ENCODE measurements at places on chromosomes 12 and 14.

DNA sequence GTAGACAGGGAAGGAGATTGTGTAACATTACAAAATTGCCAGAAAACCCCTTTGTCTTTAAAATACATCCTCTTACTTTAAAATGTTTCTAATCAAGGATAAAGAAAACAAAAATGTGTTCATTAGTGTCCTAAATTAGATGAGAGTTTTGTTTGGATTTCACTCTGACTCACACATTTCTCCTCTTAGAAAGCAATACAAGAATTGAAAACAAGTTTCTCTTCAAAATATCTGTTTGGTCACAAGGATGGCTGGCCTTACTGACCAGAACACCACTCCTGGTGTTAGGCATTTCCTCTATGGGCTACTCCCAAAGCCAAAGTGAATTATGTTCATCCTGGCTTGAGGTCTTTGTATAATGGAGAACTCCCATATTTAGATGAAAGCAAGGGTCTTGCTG is 6.4 kb downstream of the GUCY2C start:
- DNase-seq, result no peak

- DNase-seq, result no peak
Observed at GRCh38 chr12:47155457-47156166, 75.9 kb upstream of the AMIGO2 start.

GRCh38 chr12:5170844-5171243 is 127.2 kb downstream of the KCNA5 start:
- no peak for DNase-seq

- no peak for DNase-seq
Observed at GRCh38 chr14:96039633-96040311, 610 bp downstream of the C14orf132 start.

GRCh38 chr14:53896726-53897125 is 59.9 kb downstream of the BMP4 start:
- no peak for DNase-seq

DNA sequence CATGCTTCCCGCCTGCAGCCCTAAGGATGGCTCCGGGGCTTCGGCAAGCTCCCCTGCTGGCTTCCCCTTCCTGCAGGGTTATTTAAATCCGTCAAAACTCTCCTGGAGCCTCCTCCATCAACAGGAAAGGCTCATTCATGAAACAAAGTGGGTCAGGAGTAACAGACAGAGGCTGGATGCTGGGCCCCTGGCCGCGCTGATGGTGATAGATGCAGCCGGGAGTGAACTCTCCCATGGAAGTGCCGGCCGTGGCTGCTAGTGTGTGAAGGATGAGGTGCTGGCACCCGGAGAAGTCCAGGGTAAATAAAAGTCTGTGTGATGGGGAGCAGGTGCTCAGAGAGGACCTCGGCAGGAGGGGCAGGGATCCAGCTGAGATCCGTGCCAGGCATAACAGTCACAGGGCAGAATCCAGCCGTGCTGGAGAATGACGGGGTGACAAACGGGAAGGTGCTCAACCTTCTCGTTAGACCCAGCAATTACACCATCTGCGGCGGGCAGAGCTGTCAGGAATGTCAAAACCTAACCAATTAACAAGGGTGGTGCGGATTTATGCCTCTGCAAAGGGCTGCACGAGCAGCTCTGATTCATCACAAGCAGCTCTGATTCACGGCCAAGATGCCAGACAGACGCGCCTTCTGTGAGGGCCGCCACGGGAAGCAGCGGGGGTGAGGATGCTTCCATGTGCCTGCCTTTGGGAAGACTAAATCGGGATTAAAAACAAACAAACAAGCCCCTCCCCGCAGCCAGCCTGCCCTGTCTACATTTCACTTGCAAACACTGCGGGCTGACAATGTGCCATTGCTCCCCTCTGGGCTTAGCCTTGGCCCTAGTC is 55.6 kb downstream of the SYNE3 start:
- peak; percentile 97 for DNase-seq

- no peak for DNase-seq
Observed at GRCh38 chr12:45834809-45835208, 105.3 kb downstream of the ARID2 start.

DNA sequence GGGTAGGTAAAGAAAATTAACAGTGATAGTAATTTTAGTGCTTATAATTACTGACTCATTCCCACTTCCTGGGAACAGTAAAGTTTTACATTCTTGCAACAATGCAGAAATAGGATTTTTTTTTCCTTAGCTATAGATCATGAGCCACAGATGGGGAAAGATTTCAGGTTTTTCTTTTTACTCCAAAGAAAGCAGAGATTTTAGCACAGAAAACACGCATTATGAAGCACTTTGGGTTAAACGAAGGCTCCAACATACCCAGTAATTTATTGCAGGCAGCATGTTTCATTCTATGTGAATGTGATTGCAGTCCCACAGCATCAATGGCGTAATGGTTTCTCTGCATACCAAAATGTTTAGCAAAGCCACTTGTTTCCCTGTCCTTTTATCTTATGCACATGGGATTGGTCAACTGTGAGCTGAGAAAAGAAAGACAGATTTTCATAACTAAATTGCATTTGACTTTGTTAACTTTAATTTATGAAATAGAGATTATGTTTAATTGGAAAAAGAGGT is 124.6 kb upstream of the E2F7 start:
- no peak for DNase-seq

DNA sequence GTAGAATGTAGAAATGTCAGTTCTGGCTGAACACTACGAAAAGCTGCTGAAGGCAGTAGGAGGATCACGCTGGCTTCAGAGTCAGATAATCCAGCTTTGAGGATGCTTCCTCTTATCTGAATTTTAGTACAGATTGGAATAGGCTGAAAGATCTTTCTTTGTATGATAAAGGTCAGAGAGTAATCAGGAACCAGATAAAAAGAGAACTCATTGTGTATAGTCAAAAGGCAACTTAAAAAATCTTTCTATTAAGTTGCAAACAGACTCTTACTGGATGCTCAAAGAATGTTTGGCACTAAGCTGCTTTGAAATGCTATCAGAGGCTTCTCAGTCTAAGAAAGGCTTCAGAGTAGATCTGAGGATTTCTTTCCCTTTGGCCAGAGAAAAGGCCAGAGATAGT is 21.8 kb upstream of the TRHDE start:
- DNase-seq, result no peak

Data from NCI-H2081 treated with DMSO at 0.1 percent for 48 hours (cell line).